ENCODE measurements at places on chromosomes 6 and 20. TPM values are rescaled to one million over a fixed set of nuclear protein-coding genes. Genes with fewer than 3 reads are reported as not detected.

The SLC44A4 gene
- 0.32 TPM for total RNA-seq

The HLA-DRA gene
- total RNA-seq: not detected

The SLC22A7 gene
- total RNA-seq: not detected

The TP53INP2 gene
- total RNA-seq: 3.0 TPM

The RGS17 gene
- 3.9 TPM for total RNA-seq

The UST gene
- 0.76 TPM for total RNA-seq

The CD93 gene
- total RNA-seq: 533 TPM

The APCDD1L gene
- total RNA-seq: 6.5 TPM

The SEMG1 gene
- not detected for total RNA-seq

The KHDC1L gene
- not detected for total RNA-seq
